ENCODE measurements at places on chromosomes 5 and 9. TPM values are rescaled to one million over a fixed set of nuclear protein-coding genes. Genes with fewer than 3 reads are reported as not detected.

Gene BHMT2
- not detected for total RNA-seq

Gene FOXD4L4
- 0.15 TPM for total RNA-seq

Gene TEX48
- total RNA-seq: 0.86 TPM

DNA sequence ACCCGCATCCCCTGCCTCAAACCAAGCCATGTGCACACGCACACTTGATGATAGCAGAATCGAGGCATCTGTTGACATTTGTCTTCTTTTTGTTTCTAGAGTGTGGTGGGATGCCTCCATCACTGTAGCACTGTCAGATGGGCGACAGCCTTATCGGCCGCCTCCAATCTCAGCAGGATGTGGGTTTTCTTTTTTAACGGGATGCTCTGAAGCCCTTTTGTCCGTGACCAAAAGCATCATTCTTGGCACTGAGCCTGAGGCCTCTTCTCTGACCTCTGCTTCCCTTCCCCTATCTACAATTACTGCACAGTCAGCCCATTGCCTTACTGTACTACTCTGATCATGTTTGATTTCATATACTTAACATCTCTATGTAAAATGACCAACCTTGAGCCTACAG is 78.3 kb downstream of the LMNB1 start:
- no peaks in the 10 kb centered on the region for H3K27me3 ChIP-seq
- no peak overlapping the region for H3K27ac ChIP-seq
- no peaks in the 10 kb centered on the region for H3K36me3 ChIP-seq
- DNase-seq: no peak

- no peak overlapping the region for H3K27ac ChIP-seq
- DNase-seq: no peak
- H3K27me3 ChIP-seq: no peaks in the 10 kb centered on the region
Observed at GRCh38 chr5:24110004-24110615, 534.7 kb downstream of the CDH10 start.

Gene DNM1
- 0.26 TPM for total RNA-seq

- DNase-seq: no peak
- H3K4me1 ChIP-seq: no peaks in the 10 kb centered on the region
- peaks cover 5% of the 10 kb centered on the region for H3K27me3 ChIP-seq
- H3K27ac ChIP-seq: no peak overlapping the region
Observed at GRCh38 chr5:178509491-178510057, 80.6 kb downstream of the COL23A1 start.

Gene GABRA1
- total RNA-seq: not detected

GRCh38 chr5:174420651-174421407 is 303.6 kb upstream of the MSX2 start:
- H3K4me1 ChIP-seq: peaks cover 4% of the 10 kb centered on the region
- H3K27ac ChIP-seq: no peak overlapping the region
- no peak overlapping the region for H3K4me3 ChIP-seq
- no peak for DNase-seq
- no peaks in the 10 kb centered on the region for H3K36me3 ChIP-seq

Gene ANKRD34B
- not detected for total RNA-seq

- no peaks in the 10 kb centered on the region for H3K27me3 ChIP-seq
- H3K27ac ChIP-seq: no peak overlapping the region
- no peak overlapping the region for H3K4me3 ChIP-seq
- H3K36me3 ChIP-seq: no peaks in the 10 kb centered on the region
- no peaks in the 10 kb centered on the region for H3K4me1 ChIP-seq
Observed at GRCh38 chr5:1547655-1548054, 23.9 kb upstream of the LPCAT1 start.

Gene NR4A3
- total RNA-seq: 37.7 TPM

- no peaks in the 10 kb centered on the region for H3K36me3 ChIP-seq
- no peak overlapping the region for H3K4me3 ChIP-seq
- DNase-seq: no peak
- H3K27me3 ChIP-seq: no peaks in the 10 kb centered on the region
- no peak overlapping the region for H3K27ac ChIP-seq
- H3K4me1 ChIP-seq: no peaks in the 10 kb centered on the region
Observed at GRCh38 chr5:164119806-164120447, 614.5 kb downstream of the MAT2B start.

DNA sequence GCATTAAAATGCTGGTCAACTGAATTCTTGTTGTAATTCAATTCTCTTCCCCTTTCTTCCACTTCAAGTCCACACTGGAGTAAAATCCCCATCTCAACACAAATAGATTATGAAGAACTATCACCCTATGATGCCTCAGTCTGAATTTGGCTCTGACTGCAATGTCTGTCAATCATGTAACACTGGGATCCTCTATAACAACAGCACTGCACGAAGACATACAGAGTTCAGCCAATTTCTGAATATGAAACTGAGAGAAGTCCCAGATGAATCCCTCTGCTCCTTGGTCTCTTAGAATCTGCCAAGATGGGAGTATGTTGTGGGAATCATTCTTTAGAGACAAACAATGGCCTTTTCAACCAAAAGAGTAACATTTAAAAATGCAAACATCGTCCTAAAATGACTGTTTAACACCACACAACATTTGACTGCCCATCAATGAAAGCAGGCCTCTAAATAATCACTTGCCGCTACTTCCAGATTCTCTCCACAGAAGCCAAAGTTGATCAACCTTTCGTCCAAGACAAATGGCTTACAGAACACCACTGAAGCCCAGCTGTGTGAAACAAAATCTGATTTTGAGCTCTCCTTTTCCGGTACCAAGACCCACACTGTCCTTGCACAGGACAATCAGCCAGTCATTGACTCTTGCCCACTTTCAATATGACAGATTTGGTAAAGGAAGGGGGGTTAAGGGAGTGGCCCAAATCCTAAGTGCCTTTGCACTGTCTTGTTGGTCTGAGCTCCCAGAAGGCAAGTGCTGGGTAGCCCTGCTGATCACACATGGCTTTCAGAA is 258.0 kb downstream of the EBF1 start:
- no peak overlapping the region for H3K4me3 ChIP-seq
- no peak overlapping the region for H3K27ac ChIP-seq
- H3K27me3 ChIP-seq: no peaks in the 10 kb centered on the region
- DNase-seq: no peak
- no peaks in the 10 kb centered on the region for H3K36me3 ChIP-seq
- no peaks in the 10 kb centered on the region for H3K4me1 ChIP-seq

DNA sequence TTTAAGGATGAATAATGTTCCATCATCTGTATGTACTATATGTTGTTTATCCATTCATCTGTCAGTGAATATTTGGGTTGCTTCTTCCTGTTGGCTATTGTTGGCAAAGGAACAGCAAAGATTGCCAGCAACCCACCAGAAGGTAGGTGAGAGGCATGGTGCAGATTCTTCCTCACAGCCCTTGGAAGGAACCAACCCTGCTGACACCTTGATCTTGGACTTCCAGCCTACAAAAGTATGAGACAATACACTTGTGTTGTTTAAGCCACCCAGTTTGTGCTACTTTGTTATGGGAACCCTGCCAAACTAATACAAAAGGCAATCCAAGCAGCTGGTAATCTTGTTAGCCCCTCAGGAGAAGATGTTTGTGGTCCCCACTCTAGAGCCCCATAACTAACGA is 122.0 kb downstream of the CARTPT start:
- no peak for DNase-seq
- no peak overlapping the region for H3K4me3 ChIP-seq
- no peaks in the 10 kb centered on the region for H3K36me3 ChIP-seq
- H3K27me3 ChIP-seq: no peaks in the 10 kb centered on the region
- H3K4me1 ChIP-seq: no peaks in the 10 kb centered on the region
- no peak overlapping the region for H3K27ac ChIP-seq

GRCh38 chr9:135394131-135394530 is 85.5 kb upstream of the PPP1R26 start:
- DNase-seq: no peak
- H3K27me3 ChIP-seq: no peaks in the 10 kb centered on the region
- no peak overlapping the region for H3K4me3 ChIP-seq
- no peak overlapping the region for H3K27ac ChIP-seq
- H3K4me1 ChIP-seq: no peaks in the 10 kb centered on the region

- no peak for DNase-seq
- H3K36me3 ChIP-seq: no peaks in the 10 kb centered on the region
- no peaks in the 10 kb centered on the region for H3K4me1 ChIP-seq
- H3K4me3 ChIP-seq: no peak overlapping the region
- no peaks in the 10 kb centered on the region for H3K27me3 ChIP-seq
Observed at GRCh38 chr5:124212934-124213333, 533.5 kb downstream of the ZNF608 start.

Gene ZFP37
- total RNA-seq: 1.7 TPM

Gene IFNB1
- total RNA-seq: not detected

DNA sequence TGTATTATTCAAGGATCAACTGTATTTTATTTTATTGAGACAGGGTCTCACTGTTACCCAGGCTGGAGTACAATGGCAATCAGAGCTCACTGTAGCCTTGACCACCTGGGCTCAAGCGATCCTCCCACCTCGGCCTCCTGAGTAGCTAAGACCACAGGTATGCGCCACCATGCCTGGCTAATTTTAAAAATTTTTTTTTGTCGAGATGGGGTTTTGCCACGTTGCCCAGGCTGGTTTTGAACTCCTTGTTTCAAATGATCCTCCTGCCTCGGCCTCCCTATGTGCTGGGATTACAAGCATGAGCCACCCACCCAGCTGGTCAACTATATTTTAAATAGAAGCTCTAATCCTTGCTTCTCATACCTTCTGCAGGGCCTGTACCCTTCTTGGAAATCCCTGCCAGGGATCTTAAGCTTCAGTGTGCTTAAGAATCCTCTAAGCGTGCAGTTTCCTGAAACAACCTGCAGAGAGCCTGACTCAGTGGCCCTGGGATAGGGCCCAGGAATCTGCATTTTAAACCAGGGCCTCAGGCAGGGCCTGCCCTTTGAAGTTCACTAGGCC is 2.9 kb downstream of the AKNA start:
- H3K27me3 ChIP-seq: no peaks in the 10 kb centered on the region
- H3K4me3 ChIP-seq: peak overlapping the region; percentile 98
- H3K36me3 ChIP-seq: peaks cover 15% of the 10 kb centered on the region
- no peak for DNase-seq
- H3K27ac ChIP-seq: peak overlapping the region; percentile 96

DNA sequence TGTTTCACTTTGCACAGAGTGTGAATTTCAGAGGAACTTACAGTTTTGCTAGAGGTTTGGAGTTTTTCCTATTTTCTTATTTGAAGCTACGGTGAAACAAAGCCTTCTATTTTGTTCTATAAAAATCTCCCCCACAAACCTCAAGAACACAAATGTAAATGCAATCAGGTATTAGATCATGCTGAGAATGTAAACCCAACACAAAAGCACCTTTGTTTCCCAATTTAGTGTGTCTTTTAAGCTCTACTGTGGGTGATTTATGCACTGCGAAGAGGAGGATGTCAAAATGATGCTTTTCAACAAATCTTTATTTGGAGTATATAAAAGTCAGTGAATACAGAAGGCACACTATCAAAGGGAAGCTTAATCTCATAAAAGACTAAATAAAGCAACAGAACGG is 4.3 kb upstream of the DRD1 start:
- H3K36me3 ChIP-seq: no peaks in the 10 kb centered on the region
- H3K27me3 ChIP-seq: peaks cover 20% of the 10 kb centered on the region
- H3K4me3 ChIP-seq: no peak overlapping the region
- no peaks in the 10 kb centered on the region for H3K4me1 ChIP-seq
- no peak for DNase-seq

DNA sequence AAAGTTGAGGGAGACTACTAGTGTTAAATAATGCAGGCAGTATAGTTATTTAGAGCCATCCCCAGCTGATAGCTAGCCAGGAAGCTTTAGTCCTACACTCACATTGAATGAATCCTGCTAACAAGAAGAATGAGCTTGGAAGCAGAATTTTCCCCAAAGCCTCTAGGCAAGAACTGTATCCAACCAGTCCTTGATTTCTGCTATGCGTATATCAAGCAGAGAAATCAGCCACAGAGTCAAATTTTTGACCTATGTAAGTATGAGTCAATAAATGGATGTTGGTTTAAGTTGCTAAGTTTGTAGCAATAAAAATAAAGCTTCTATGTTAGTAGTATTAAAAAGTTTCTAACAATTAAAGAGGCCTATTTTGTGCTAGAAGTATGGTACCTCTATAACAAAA is 672.1 kb upstream of the CHD1 start:
- no peaks in the 10 kb centered on the region for H3K36me3 ChIP-seq
- DNase-seq: no peak
- H3K4me3 ChIP-seq: no peak overlapping the region
- H3K27ac ChIP-seq: no peak overlapping the region

GRCh38 chr9:2289263-2289662 is 274.1 kb downstream of the SMARCA2 start:
- H3K4me3 ChIP-seq: no peak overlapping the region
- H3K27ac ChIP-seq: no peak overlapping the region
- no peak for DNase-seq
- H3K36me3 ChIP-seq: no peaks in the 10 kb centered on the region
- H3K27me3 ChIP-seq: no peaks in the 10 kb centered on the region
- no peaks in the 10 kb centered on the region for H3K4me1 ChIP-seq

Gene SLC36A2
- total RNA-seq: not detected

Gene ABLIM3
- 0.09 TPM for total RNA-seq

Gene PAX5
- total RNA-seq: 0.29 TPM

Gene HAVCR2
- total RNA-seq: 6.3 TPM

GRCh38 chr5:95352691-95353090 is 38.5 kb upstream of the FAM81B start:
- no peak overlapping the region for H3K4me3 ChIP-seq
- no peaks in the 10 kb centered on the region for H3K27me3 ChIP-seq
- no peaks in the 10 kb centered on the region for H3K36me3 ChIP-seq
- no peak overlapping the region for H3K27ac ChIP-seq
- no peak for DNase-seq
- no peaks in the 10 kb centered on the region for H3K4me1 ChIP-seq

Data from CD8-positive, alpha-beta memory T cell (primary cell).